ENCODE measurements at places on chromosomes 11 and 22. TPM values are rescaled to one million over a fixed set of nuclear protein-coding genes. Genes with fewer than 3 reads are reported as not detected.

The ZC3H7B gene
- 74.9 TPM for total RNA-seq

The FOLR2 gene
- total RNA-seq = 27.8 TPM

The RASGRP2 gene
- total RNA-seq = 87.0 TPM

The NELL1 gene
- not detected for total RNA-seq

The IL17REL gene
- not detected for total RNA-seq

The TUB gene
- total RNA-seq = 14.5 TPM

The CRACR2B gene
- total RNA-seq = 18.0 TPM

- no peak for DNase-seq
- no peaks in the 10 kb centered on the region for H3K27me3 ChIP-seq
These were observed 5.2 kb downstream of the SCYL1 start for GRCh38 chr11:65530157-65530496.

GRCh38 chr11:25350899-25351803 is 854.3 kb downstream of the LUZP2 start:
- H3K27ac ChIP-seq = no peak overlapping the region
- no peak for DNase-seq
- no peaks in the 10 kb centered on the region for H3K36me3 ChIP-seq
- no peaks in the 10 kb centered on the region for H3K4me1 ChIP-seq
- H3K4me3 ChIP-seq = no peak overlapping the region

DNA sequence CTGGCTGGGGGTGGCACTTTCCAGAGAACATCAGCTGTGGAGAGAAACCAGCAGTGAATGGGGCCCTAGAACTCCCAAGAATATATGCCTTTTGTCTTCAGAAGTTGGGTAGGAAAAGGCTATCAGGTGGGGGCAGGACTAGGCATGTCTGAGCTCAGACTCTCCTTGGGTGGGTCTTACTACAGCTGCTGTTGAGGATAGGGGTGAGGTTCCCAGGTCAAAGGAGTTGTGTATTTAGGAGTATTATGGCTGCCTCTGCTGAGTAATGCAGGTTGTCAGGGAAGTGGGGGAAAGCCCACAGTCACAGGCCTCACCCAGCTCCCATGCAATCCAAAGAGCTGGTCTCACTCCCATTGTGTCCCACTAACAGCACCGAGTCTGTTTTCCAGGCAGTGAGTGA is 26.1 kb downstream of the SLC22A9 start:
- H3K4me3 ChIP-seq = no peak overlapping the region
- H3K36me3 ChIP-seq = no peaks in the 10 kb centered on the region
- H3K27me3 ChIP-seq = no peaks in the 10 kb centered on the region

GRCh38 chr22:27108425-27109114 is 451.2 kb downstream of the MIAT start:
- H3K27ac ChIP-seq = no peak overlapping the region
- H3K27me3 ChIP-seq = no peaks in the 10 kb centered on the region
- H3K4me1 ChIP-seq = peaks cover 35% of the 10 kb centered on the region
- no peaks in the 10 kb centered on the region for H3K36me3 ChIP-seq

DNA sequence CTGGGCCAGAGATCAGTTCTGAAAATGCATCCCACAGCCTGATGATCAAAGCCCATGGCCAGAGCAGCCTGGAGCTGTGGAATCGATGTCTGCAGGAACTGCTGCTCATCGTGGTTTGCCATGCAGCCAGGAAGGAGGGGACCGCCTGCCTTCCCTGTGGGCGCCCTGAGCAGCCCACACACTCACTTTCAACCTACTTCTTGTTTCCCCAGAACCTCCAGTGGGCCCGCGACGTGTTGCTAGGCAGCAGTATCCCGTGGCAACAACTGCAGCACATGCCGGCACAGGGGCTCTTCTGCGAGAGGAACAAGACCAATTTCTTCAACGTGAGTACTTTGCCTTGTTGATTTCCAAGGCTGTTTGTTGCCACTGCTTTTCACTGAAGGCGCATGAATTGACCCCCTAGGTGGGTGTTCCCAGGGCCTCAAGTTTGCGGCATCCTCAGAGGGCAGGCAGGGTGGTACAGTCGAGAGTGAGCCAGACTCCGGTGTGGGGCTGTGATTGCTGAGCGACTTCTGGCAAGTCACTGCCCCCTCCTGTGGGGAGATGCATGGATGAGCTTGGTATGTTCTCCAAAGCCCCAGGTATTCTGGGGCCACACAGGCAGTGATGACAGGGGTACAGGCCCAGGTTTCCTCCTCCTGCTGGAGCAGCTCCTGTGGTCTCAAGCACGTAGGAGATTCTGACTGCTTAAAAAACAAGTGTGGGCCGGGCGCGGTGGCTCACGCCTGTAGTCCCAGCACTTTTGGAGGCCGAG is 47.0 kb upstream of the SUSD2 start:
- peaks cover 18% of the 10 kb centered on the region for H3K4me1 ChIP-seq
- H3K36me3 ChIP-seq = peaks cover 57% of the 10 kb centered on the region
- no peaks in the 10 kb centered on the region for H3K27me3 ChIP-seq
- no peak overlapping the region for H3K27ac ChIP-seq

GRCh38 chr11:94638902-94639373 is 71.8 kb downstream of the PIWIL4 start:
- no peak overlapping the region for H3K27ac ChIP-seq
- DNase-seq = peak; percentile 21
- H3K4me1 ChIP-seq = peaks cover 21% of the 10 kb centered on the region
- no peaks in the 10 kb centered on the region for H3K36me3 ChIP-seq

Data from tibial nerve (tissue), 4 donors.